ENCODE measurements at places on chromosomes 3 and 15. TPM values are rescaled to one million over a fixed set of nuclear protein-coding genes. Genes with fewer than 3 reads are reported as not detected.
A peak's percentile ranks its signal among the peaks of the same experiment; 100 is the strongest.

GRCh38 chr15:49041426-49041825, 4.8 kb downstream of the SECISBP2L start:
- DNase-seq, result no peak

DNA sequence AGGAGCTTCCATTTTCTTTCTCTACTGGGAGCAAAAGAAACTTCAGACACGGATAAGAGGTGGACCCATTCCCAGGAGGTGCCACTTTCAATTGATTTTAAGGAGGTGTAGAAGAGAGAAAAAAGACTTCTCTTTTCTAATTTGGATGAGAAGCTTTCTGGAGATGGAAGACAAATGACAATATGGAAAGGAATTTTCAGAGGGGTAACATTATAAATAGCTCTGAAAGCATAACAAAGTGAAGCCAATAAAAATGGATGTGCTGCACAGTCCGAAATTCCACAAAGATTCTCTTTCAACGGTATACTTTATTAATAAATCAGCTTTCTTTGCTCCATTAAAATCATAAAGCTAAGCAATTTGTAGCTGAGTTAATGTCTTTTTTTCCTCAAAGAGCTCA, 607.2 kb upstream of the MDFIC2 start:
- DNase-seq, result no peak

DNA sequence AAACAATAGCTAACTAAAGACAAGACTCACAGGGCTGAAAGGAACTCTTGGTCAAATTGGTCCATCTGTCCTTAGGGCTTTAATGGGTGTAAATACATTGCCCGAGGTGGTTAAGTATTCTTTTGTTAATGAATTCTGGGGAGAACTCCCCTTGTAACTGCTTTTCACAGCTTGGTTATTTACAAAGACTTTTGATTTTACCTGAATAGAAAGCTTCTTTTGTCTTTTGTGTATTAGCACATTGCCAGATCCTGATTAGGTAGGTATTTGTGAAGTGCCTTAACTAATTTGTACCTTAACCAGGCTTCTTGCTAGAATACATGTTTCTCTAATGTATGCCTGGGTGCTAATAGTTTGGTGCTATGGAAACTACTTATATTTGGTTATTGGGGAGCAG, 14.0 kb downstream of the CHD2 start:
- DNase-seq, result no peak

GRCh38 chr3:119924111-119925094, 142.5 kb downstream of the NR1I2 start:
- no peak for DNase-seq

DNA sequence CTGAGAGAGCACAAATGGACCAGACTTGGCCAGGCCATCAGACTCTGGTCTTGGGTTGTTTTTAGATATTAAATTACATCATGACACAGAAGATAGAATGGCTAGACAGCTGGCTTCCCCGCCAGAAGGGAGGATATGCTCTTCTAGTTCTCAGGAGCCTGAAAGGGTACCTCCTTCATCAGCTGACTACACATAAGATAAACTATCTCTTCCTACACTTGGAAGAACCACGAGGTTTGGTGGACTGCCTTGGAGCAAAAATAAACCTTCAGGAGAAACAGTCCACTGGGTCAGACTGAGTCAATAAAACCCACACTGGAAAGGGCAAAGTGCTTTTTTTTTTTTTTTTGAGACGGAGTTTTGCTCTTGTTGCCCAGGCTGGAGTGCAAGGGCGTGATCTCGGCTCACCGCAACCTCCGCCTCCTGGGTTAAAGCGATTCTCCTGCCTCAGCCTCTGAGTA, 26.3 kb upstream of the DYNC1LI1 start:
- no peak for DNase-seq

- DNase-seq, result no peak
Measured at GRCh38 chr3:169627789-169628188, 35.7 kb downstream of the MECOM start.

GRCh38 chr3:38649500-38650247, at the start of gene SCN5A:
Gene SCN5A (minus strand): TSS chr3:38649687. CDS start chr3:38633307, 16,380 bp downstream.
- DNase-seq, result peak; percentile 50

DNA sequence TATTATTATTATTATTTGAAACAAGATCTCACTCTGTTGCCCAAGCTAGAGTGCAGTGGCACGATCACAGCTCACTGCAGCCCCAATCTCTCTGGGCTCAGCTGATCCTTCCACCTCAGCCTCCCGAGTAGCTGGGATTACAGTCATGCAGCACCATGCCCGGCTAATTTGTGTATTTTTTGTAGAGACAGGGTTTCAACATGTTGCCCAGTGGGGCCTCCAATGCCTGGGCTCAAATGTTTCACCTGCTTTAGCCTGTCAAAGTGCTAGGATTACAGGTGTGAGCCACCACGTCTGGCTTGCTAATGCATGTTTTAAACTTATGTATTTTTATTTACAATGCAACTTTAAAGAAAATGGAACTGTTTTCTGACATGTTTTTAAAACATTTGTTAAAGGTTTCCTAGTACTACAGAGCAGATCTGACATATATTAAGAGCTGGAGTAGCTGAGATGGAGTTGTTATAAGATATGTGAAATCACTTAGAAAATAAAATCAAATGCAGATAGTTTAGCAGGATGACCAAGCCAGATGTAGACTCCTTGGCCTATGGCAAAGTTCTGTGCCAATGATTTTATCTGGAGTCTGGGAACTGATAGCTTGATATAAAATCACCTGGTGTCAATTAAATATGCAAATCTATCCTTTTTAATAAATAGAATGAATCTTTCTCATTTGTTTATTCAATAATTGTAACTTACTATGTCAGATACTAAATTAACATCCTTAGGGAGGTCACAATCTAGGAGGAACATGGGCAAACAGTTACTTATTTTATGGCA, 310.1 kb upstream of the NAALADL2 start:
- DNase-seq, result no peak

DNA sequence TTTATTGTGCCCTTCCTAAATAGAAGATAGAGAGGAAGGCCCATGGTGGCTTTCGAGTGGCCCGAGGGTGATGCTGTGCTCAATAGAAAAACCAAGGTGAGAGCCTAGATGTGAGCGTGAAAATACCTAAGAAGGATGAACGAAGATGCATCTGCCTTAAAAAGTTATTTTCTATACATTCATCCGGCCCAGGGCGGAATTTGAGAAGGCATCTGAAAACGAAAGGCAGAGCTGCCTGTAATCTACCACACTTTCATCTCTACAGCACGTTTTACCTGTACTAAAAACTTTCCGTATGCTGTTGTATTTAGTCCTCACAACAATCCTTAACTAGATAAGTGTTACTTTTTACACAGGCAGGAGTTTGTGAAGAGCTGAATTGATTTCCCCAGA, 1.4 kb downstream of the DUT start:
- peak; percentile 59 for DNase-seq

DNA sequence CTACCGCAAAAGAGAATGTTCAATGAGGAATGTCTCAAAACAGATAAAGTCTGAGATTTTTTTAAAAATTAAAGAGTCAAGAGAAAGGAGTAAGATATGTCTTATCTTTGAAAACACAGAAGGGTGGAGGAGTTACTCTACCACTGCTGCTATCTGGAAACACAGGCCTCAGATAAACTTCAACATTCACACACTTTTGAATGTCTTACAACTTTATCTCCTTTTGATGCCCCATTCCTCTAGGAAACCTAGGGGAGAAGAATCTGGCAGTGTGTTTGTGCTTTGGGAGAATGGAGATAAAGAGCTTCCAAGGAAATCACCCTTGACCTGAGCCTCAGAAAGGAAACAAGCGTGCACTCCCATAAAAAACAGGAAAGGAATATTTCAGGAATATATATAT, 468.2 kb downstream of the PLOD2 start:
- DNase-seq, result no peak

GRCh38 chr3:143362115-143362991, 242.8 kb downstream of the CHST2 start:
- DNase-seq, result no peak

DNA sequence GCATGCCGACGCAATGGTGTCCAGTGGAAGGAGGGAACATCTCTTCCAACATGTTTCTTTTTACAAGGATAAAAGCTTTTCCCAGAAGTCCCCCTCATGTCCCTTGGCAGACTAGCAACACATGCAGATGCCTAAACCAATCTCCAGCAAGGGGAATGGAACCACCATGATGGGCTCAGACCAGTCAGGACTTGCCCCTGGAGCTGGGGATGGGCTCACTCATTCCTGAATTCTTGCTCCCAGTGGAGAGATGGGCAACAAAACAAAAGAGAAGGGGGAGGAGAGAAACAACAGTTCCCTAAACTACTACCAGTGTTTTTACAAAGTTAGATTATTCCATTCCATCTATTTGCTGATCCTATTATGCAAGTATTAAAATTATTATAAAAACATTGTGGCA, 76.8 kb upstream of the OXTR start:
- DNase-seq, result no peak

GRCh38 chr3:124512881-124513609, 217.2 kb upstream of the UMPS start:
- no peak for DNase-seq

GRCh38 chr3:63228677-63229076, 49.4 kb upstream of the SYNPR start:
- DNase-seq, result no peak

GRCh38 chr3:16509721-16510619, 3.5 kb downstream of the RFTN1 start:
- DNase-seq, result no peak

DNA sequence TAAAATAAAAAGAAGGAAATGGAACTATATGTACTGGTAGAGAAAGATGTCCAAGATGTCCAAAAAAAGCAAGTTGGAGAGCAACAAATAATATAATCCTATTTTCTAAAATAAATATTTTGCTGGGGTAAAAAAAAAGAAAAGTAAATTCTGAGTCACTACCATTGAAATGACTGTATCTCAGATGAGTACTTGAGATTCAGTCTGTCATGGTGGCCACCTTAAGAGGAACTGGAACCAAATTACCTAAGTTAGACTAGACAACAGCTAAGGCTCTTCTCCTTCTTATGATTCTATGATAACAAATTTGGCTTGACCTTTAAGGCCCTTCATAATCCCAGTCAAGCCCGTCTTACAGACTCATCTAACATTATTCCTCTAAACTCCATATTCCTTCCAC, 270.6 kb upstream of the HES1 start:
- DNase-seq, result no peak

DNA sequence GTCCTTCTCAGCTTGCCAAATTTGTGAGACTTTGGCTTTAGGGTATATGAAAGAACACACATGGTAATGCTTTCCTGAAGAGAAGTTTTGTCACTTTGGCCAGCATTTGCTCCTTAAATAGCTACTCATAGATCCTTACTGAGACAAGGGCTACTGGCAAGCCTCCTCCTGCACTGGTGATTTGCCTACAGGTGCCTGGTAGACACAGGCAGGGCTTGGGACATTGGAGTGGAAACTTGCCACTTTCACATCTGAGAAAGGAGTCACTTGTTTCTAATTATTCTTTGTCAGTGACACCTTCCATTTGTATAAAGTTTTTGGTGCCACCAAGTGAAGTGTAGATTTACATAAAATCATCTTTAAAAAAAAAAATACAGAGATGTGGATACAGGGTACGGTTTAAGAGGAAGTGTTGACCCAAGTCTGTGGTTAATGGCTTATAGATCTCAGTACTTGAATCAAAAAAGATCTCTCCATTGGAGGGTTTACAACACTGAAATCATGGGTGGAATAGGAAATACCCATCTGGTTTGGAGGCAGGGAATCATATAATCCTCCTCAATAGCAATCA, 132.8 kb upstream of the GADL1 start:
- DNase-seq, result no peak

- DNase-seq, result no peak
Measured at GRCh38 chr15:68644083-68644904, 65.5 kb downstream of the CORO2B start.

DNA sequence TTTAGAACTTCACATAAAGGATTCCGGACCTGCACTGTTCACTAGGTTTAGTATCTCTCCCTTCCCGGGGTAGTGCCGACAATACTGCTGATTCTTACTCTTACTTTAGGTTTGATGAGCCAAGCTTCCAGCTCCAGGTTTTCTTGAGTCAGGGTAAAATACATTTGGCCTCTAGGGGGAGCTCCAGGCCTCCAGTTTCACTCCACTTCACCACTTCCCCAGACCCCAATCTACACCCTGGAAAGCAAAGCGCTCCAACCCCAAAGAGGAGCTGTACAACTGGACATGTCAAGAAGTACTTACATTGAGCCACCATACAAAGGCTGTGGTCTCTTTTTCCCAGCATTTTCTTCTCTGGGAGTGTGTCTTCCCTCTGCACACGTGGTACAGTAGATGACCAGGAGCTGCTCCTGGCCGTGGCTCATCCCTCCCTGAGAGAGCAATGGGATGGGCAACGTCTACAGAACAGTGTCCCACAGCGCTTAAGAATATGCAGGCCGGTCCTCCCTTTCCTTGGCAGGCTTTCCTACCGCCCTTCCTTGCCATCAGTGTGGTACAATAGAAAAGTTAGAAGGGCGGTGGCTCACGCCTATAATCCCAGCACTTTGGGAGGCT, 93.9 kb upstream of the CCDC80 start:
- DNase-seq, result peak; percentile 79

DNA sequence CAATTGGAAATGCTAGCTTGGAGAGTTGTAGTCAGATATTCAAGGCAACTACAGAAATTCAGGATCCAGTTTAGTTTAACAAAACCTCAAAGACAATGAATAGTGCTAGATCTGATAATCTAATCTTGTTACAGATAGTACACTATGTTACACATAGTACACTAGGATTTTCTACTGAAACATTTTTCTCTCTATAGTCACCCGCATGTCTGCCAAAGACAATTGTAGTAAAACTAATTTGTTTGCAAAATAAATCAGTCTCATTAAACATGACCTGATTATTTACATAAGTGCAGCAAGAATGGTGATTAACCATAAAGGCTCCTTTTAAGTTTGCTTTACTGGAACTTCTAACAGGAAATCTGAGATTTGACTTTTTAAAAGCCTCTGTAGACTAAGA, 52.0 kb downstream of the ILDR1 start:
- DNase-seq, result no peak

DNA sequence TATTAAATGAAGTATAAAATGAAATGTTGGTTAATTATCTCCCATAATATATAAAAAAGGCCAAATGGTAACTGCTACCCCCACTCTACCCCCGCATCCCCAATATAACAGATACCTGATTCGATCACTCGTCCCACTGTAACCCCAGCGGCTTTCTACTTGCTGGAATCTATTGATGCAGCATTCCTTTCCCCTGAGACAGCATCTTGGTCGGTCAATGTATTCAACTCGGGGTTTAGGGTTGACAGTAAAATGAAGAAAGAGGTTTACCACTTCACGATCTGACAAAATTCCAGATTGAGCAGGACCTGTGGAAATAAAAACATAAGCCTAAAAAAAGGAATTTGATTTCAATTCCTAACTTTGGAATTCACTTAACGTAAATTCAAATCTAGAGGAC, 18.6 kb upstream of the C15orf40 start:
- no peak for DNase-seq

CNTN3 gene
- not detected for total RNA-seq

IL16 gene
- 118 TPM for total RNA-seq

B3GNT5 gene
- total RNA-seq, result 0.26 TPM

CSPG4 gene
- total RNA-seq, result 0.07 TPM

SLC6A1 gene
- not detected for total RNA-seq

CCDC71 gene
- total RNA-seq, result 23.5 TPM

ERICH6 gene
- total RNA-seq, result not detected

KBTBD12 gene
- not detected for total RNA-seq

SERINC4 gene
- 0.30 TPM for total RNA-seq

NR1I2 gene
- 0.35 TPM for total RNA-seq

KY gene
- total RNA-seq, result not detected

TMC3 gene
- not detected for total RNA-seq

GOLGA8M gene
- total RNA-seq, result 4.4 TPM

MRPL3 gene
- 98.0 TPM for total RNA-seq

GOLGA8N gene
- total RNA-seq, result 15.6 TPM

Data from activated CD8-positive, alpha-beta memory T cell treated with anti-CD3 and anti-CD28 coated beads, Interleukin-2, amount 10 ng/mL, durations not matched to agents 7 days and 5 days (primary cell).